MV-4-11 (cell line): ENCODE measurements at places on chromosomes 2 and 18.
A peak's percentile ranks its signal among the peaks of the same experiment; 100 is the strongest.

DNA sequence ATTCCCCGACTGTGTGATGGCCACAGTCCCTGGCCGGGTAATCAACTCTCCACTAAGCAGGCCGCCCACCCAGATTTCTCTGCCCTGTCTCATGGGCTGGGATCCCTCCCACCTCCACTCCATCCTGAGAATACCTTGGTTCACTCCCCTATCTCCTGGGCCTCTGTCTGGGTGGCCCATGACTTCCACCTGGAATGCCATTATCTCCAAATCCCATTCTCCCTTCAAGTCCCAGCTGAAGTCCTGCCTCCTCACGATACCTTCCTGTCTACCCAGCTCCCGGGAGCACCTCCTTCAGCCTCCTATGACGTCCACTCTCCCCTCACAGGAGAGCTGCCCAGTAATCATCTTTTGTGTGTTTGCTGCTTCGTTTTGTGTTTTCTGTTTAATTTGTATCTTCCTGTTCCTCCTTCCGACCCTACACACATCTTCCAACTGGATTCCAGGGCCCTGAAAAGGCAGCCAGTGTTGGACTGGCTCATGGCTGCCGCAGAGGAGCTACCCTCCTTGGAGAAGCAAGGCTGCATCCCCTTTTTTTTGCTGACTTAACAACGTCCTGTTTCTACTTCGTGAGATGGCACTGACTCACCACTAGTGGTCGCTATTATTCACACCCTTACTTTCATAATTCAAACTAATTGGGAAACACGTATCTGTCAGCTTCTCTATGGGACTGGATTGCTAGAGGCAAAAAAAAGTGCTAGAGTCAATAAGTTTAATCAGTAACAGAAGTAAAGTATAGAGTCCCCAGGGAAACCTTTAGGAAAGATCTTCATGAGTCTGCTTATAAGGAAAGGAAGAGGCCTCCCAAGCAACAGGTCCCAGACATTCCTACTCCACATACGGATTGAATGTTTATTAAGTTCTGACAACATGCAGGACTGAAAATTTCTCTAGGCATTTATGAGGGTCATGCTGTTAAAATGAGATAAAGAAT is 171.9 kb upstream of the GATA6 start:
- DNase-seq = peak; percentile 72

DNA sequence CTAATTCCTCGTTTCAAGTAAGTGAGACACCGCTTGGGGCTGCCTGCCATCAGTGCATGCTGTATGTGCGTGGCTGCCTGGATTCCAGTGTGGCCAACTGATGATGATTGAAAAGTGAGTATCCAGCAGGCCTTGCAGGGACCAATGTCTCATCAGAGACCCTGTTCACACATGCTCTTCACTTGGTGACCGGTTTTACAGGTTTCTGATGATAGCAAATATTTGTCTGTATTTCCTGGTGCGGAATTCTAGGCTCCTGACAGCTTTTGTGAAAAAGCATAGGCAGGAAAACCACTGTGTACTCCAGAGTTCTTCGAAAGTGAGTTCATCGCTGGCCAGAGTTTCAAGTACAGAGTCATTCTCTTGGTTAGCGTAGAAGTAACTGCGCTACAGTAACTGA is 13.8 kb upstream of the YWHAQ start:
- DNase-seq = no peak

DNA sequence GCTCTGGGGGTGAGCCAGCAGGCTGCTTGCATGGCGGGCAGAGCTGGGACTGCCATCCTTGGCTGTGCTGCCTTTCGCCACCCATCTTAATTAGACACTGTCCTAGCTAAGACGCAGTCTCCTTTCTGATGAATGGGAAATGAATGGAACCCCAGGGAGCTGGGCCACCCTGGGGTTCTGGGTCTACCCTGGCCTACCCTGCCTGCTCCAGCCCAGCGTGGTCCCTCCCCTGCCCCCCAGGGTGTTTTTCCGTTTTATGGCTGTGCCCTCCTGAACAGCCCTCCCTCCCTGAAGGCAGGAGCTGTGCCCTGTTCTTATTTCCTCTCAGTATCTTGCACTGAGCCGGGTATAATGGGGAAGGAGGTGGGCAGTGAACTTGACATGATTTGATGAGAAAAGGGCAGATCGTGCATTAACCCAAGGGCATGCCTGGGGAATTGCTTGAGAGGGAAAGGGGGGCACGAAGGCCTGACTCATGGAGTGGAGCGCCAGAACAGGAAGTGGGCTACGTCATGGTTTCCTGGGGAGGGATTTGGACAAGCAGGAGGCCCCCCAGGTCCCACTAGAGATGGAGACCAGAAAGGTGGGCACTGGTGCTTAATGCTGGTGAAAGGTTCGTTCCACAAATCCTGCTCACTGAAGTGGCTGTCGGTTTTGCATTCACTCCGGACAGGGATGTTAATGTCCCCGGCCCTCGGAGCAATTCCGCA is 165.0 kb downstream of the KLHL29 start:
- no peak for DNase-seq

DNA sequence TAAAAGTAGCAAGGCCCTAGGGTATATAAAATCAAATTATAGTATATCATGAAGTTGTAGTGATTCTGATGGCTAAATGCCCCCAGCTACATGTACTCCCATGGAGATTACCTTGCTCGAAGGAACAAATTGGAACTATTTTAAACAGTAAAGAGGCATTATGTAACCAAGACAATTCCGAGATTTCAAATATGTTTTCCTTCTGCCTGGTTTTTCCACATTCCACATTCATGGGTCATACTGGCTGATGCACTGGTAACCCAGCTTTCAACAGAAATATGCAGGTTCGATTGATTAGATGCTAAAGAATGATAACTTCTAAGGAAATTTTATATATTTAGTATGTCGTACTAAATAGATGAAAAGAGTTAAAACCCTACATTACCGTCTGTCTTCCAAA is 62.3 kb upstream of the MGAT4A start:
- DNase-seq = no peak

DNA sequence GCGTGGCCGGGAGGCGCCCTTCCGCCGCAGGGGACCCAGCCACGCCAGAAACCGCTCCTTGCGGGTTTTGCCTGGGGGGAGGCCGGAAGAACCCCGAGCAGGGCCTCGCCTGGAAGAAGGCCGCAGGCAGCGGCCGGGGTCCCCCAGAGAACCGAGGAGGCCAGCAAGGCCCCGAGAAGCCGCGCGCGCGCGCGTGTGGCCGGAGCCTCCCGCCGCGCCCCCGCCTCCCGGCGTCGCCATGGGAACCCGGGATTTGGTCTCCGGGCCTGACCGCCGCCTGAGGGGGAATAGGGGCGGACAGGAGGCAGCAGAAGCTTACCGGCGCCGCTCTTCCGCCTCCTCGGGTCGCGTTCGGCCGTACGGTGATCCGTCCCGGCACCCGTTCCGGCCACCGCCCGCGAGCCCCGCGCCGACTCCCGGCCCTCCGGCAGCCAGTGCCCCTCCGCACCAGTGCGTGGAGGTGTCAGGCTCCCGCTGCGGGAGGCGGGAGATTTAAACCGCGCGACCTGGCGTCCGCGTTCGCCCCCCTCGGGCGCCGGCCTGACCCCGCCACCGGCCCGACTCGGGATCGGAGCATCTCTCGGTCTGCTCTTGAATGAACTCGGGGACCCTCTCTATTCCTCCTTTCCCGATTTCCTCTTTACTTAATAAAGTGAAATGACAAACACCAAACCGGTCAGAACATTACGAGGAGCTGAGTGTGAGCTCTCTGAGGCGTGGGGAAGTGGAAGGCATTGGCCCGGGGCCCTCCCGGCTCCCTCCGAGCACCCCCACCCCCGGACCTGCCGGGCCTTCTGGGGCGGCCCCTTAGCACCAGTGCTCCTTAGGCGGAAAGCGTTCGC is at the start of gene ICA1L:
Gene ICA1L, minus strand, starts transcription at position 467 of the 842 bp plus-strand sequence. CDS start 42,757 bp downstream, outside the sequence.
- peak; percentile 37 for DNase-seq

DNA sequence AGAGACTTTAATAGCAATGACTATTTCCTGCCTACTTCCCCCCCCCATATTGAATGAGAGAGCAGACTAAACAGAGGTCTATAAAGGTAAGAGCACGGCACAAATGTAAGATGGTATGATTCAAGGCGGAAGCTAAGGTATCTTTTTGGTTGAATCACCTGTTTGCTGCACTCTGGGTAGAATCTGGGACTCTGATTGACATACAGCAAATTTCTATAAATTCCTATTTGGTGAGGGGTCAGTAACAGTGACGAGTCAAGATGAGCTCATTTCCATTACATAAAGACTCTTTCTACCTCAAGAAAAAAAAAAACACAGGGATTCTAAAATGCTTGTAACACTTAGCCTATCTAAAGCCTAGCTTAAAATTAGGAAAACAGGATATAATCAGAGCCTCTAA is 297.3 kb downstream of the TNS1 start:
- no peak for DNase-seq

DNA sequence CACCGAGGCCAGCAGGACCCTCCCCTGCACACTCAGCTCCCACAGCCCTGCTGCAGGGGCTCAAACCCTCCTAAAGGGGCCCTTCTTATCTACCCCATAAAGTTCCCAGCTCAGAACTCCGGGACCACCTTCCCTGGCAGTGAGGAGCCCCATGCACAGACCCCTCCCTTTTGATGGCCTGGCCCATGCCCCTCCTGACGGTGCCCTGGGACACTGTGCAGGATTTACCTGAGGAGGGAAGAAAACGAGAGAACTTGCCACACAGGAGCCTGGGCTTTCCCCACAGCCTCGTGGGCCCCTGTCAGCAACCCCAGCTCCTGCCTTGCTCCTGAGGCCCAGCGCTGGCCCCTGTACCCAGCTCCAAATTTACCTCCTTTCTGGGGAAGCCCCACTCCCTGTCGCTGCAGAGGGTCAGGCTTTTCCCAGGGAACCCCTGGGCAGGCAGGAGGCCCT is 206.3 kb upstream of the SALL3 start:
- no peak for DNase-seq
